ENCODE measurements at places on chromosomes 2 and 18.

DNA sequence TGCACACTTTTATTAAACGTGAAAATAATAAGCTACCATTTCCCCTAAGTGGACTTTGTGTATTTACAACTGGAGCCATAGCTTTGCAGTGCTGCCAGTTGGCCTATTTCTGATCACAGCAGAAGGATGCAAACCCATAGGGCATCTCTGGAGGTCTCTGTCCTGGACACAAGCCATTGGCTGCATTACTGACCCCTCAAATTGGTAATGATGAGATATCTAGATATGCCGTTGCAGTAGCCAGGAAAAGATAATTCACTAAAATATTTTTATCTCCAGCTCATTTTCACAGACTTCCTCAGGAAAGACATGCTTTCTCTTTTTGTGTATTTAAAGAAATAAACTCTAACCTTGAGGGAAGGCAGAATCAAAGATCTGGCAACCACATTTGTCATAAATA is 182.5 kb downstream of the TDRD15 start:
- DNase-seq, result no peak

GRCh38 chr2:224260372-224261020 is 141.4 kb downstream of the FAM124B start:
- DNase-seq, result no peak

- DNase-seq, result no peak
These were observed 106.6 kb downstream of the MAP4K4 start for GRCh38 chr2:101803945-101804696.

DNA sequence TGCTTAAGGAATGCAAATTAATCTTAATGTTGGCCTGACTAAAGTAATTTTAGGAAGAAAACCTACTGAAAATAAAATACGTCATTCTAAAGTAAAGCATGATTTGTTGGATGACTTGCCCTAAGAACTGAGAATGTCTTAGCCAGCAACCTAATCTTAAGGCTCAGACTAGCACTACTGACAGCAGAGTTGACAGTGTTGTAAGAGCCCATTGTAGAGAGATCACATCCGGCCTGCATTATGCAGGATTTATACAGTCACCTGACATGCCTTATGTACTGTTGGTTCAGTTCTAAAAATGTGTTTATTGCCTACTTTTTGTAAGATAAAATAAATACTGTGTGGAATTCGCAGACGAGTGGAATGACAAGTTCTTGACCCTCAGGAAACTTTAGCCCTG is 82.3 kb downstream of the TMEM185B start:
- no peak for DNase-seq
